ENCODE measurements at places on chromosomes 13 and 19.

DNA sequence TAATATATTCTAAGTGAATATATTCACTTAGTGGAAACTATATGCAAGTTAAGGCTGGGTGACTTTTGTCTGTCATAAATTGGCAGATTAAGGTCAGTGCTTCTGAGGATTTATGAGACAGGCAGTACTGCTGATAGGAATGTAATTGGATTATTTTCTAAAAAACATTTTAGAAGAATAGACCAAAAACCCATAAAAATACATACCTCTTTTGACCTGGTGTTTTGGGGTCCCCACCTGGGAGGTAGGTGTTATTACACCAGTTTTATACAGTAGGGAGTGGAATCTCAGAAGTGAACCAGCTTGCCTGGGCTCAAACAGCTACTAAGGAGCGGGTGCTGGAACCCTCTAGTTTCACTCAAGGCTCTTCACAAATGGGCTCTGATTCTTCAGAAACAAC lies 25.3 kb downstream of the COG3 start:
- DNase-seq = no peak

- DNase-seq = no peak
Observed at GRCh38 chr19:16928916-16929315, 40.1 kb downstream of the F2RL3 start.

DNA sequence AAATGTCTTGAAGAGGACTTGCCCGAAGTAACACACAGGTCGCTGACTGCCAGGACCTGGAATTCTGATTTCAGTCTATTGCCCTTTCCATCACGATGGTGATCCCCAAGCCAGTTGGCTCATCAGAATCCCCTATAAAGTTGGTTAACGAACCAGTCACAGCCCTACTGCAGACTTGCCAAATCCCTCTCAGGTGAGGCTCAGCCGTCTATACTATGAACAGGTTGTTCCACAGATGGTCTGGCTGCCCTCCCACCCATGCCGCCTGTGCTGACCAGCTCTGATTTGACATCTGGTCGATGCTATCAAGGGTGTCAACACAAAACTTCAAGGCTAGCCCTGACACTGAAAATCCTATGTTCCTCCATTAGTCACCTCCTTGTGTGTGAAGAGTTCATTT lies 90.0 kb downstream of the RNASEH2B start:
- no peak for DNase-seq

DNA sequence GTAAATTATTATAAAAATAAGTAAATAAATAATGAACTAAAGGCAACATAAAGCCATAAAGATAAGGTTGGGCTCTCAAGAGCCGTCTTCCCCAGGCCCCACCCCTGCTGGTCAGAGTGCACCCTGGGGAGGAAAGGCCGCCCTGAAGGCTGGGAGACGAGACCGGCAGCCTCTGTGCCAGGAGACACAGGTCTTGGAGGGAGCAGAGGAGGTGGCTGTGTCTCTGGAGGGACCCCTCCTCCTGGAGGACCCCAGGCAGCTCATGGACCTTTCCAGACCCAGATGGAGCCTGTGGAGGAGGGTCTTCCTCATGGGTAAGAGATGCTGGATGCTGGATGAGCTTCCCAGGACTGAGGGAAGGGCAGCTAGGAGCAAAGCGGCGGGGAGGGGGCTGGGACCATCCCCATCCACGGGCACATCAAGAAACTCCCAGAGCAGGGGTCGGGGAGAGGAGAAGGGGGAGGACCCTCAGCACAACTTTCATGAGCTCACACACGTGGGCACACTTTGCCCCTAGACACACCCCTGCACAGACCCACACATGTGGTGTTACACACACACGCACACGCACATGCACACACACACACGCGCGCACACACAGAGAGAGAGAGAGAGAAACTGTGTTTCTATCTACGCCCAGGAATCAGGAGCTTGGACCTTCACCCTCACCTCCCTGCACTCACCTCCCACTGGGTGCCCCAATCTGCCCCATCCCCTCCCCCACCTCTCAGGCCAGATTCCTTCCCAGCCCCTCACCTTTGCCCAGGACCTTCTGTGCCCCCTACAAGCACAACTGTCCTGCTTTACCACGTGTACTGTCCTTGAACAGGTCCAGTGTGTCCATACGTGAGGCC lies at the start of gene CEACAM18:
TSS of gene CEACAM18 (plus strand) at position 159 of the 854 bp plus-strand sequence.
- DNase-seq = no peak

DNA sequence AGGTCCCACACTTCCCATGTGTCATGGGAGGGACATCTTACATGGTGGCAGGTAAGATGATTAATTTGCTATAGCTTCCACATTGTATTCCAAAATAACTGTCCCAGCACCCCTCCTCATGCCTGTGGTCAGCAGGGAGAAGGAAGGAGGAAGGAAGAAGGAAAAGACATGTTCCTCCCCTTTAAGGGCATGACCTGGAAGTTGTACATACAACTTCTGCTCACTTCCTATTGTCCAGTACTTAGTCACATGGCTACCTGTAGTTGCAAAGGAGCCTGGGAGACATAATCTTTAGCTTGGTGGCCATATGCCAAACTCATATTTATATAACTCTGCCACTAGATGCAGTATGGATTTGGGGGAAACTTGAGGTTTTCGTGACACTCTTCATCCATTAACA lies 17.6 kb upstream of the CASP14 start:
- DNase-seq = no peak

DNA sequence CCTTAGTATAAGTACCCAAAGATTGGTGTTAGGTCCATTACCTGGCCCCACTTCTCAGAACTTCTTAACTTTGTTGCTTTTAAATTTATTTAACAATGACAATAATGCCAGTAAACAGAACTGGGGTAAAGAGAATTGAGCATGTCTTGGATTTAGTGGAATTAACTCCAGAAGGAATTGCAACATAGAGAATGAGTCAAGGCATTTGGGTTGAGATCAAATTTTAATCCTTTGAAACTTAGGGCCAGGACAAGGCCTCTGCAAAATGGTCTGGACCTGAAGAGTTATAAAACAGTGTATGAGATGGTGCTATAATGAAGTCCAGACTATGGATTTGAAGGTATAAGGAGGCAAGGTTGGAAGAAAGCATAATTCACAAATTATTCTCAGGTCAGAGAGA lies 1030.4 kb downstream of the SLITRK5 start:
- DNase-seq = no peak

GRCh38 chr13:100434010-100434763 lies 154.4 kb downstream of the GGACT start:
- no peak for DNase-seq

Measured in T-helper 2 cell (primary cell).